Femur (tissue), 1 donor: ENCODE measurements at places on chromosomes 12 and 14.

DNA sequence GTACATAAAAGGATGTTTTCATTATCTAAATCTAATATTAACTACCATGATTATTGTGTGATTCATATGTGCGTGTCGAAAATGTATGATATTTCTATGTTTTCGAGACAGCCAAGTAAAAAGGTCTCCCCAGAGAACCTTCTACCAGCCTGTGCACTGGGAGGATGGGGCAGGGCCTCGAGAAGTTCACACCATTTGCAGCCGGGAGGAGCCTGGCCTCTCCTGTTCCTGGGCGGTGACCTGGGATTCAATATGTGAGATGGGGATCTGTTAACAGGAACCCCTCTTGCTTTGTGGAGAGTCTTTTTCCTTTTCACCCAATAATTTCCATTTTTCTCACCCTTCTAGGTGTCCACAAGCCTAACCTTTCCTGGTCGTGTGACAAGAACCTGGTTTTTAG, 189.3 kb downstream of the IPO8 start:
- no peak for DNase-seq

DNA sequence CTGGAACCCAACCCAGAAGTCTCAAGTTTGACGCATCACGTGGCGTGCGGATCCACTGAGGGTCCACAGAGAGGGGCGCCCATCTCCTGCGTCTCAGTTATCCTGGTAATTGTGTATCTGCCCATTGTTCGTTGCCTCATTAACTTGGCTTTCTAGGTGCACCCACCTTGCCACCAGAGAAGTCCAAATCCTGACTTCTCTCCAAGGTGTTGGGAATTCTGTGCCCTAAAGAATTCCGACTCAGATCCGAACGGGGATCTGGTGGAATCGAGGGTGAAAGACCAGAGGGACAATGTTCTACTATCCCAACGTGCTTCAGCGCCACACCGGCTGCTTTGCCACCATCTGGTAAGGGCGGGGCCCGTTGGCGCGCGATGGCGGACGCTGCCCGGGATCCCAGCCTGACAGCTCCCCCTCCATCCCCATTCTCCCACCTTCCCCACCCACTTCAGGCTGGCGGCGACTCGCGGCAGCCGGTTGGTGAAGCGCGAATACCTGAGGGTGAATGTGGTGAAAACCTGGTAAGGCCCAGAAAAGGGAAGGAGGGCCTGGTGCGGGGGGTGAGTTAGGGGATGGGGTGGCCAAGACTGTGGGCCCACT, 481 bp downstream of the REC8 start:
- peak; percentile 33 for DNase-seq

DNA sequence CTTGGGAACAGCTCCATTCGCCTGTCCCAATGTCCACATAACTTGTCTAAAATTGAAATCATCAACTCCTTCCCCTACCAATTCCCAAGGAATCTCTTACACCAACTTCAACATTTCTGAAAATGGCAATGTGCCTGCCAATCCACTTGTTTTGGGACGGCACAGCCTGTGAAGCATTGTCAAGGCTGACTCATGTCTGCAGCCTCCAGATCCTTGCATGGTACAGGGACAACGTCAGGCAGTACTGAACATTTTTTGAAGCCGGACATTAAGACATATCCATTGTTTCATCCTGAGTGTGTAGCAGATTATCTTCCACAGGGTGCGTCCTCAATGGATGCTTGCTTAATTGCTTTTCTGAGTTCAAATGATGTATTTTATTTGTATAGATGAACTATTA, 794.1 kb downstream of the BCL11B start:
- no peak for DNase-seq

DNA sequence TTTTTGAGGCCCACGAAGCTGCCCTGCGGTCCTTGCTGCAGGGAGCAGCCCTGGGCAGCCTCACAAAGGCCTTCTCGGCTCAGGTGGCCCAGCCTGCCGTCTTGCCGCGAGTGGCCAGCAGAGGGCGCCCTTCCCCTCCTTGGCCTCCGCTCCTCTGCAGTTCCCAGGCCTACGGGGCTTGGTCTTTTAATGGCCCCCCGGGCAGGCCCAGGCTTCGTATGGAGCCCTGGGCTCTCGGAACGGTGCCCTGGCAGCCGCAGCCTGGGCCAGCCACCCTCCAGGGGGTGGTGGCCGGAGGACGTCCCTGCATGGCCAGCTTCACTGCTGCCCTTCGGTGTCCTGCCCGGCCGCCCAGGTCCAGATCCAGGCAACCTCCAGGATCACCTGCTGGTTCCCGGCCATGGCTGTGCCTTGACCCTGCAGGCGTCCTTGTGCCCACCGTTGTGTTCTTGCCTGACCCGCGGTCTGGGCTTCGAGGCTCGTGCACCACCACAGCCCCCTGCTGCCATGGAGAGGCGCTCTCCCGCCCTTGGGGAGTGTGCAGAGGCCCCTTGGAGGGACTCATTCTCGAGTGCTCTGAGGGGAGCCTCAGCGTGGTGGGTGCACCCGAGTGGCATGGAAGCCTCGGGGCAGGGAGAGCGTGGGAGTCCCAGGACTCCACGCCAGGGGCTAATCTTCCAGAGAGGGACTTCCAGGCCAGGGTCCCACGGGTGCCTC, 9.4 kb downstream of the ASPG start:
- peak; percentile 63 for DNase-seq

GRCh38 chr14:55255979-55256378, 15.2 kb upstream of the FBXO34 start:
- no peak for DNase-seq

GRCh38 chr14:94660306-94660946, 48.2 kb downstream of the SERPINA3 start:
- peak; percentile 35 for DNase-seq

- no peak for DNase-seq
These were observed 960.3 kb downstream of the VRK1 start for GRCh38 chr14:97757491-97757890.

DNA sequence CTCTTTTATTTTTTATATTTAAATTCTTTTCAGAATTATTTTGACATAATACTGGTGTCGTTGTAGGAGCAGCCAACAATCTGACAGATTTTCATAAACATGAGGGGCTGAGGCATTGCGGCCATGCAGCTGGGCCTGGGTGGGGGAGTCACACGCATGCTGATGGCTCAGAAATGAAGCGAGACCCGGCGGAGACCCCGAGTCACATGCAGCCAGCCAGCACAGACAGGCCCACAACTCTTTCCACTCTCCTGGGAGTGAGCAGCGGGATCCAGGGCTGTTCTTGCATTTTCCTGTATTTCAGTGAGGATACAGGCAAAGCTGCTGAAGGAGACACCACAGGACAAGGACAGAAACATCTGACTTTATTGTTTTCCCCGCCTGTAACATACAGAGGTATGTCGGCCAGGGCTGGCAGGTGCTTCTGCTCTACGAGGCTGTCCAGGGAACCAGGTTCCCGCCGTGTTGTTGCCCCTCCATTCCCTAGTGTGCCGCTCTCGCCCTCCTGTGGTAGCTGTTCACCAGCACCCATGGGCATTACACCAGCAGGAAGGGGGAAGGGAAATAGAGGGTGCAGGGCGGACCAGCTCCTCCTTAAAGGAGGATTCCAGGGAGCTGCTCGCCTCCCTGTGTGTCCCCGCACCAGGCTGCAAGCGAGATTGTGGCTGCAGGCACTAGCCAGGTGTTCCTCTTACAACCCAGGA, 30.5 kb downstream of the FZD10 start:
- DNase-seq: no peak

- DNase-seq: no peak
These were observed 733 bp upstream of the PPFIBP1 start for GRCh38 chr12:27523305-27523641.

DNA sequence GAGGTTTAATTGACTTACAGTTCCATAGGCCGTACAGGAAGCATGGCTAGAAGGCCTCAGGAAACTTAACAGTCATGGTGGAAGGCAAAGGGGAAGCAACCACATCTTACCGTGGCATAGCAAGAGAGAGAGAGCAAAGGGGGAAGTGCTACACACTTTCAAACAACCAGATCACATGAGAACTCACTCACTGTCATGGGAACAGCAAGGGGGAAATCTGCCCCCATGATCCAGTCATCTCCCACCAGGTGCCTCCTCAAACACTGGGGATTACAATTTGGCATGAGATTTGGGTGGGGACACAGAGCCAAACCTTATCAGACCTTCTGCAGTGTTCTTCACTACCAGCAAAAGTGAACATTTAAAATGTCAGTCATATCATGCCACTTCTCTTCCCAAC, 58.9 kb downstream of the USP15 start:
- no peak for DNase-seq

DNA sequence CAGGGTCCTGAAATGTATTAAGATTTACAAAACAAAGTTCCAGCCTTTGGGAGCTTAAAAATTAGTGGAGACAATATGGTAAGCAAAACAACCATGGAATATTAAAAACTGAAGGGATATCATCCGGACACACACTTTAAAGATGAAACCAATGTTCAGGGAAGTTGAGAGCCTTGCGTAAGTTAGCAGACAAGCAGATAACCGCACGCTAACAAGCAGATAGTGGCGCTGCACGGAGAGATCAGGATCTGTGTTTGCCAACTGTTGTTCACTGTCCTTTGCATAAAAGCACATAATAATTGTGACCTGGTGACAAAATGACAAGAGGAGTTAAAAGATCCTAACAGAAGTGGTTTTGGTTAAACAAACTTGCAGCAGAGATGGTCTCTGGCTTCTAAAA, 14.3 kb upstream of the TMEM229B start:
- no peak for DNase-seq

DNA sequence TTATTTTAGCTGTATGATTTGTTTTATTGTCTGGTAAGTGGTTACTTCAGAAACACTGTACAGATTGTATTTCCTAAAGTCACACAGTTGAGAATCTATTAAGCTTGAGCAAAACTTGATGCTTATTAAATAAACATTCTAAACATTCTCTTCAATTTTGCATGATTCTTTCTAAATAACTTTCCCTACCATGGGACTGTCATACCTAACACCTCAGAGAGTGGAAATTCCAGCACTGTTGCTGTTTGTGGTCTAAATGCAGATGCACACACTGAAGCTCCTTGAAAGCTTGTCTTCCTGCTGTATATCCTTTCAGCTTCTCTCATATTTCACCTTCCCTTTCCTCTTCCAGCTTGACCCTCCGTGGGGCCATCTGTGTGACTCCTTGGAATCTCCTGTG, 392.0 kb downstream of the LRIG3 start:
- DNase-seq: no peak

- DNase-seq: peak; percentile 26
These were observed 421.7 kb downstream of the VRK1 start for GRCh38 chr14:97218691-97219430.

GRCh38 chr14:77185093-77185465, 3.5 kb downstream of the TMEM63C start:
- no peak for DNase-seq

DNA sequence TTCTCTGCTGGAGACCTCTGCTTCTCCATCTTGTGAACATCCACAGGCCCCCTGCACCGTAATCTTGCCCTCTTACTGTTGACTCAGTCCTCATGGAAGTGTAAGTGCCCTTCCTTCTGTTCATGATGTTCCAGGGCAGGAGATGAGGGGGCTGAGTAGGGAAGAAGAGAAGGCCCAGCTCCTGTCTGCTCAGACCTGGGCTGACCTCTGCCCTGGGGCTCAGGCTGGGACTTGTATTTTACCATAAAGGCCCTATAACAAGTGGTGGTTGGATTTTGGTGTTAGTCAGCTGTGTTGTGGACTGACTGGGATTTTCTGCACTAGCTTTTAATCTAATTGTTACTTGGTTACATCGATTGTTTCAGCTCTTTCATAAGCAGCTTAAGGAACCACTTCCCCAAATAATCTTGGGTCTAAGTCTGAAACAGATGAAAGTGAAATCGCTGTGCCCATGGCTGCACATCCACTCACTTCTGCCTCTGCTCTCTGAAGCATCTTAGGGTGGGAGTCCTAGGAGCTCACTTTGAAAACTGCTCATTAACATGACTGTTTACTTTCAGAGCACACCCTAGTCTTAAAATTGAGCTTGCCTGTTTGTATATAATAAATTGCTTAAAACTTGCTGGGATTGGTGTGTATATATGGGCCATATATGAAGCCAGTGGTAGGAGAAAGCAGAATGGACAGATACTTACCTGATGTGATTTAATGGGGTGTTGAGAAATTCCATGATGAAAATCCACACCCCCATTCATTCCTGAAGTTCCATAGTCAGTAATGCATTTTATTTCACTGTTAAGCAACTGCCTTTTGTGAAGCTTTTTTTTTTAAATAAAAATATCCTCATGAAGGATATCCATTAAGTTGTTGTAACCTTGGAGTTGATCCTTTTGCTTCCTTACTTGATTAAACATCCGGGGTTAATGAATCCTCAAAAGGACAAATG, 17.7 kb downstream of the C12orf71 start:
- no peak for DNase-seq

GRCh38 chr14:51305751-51306150, 65.7 kb downstream of the TMX1 start:
- DNase-seq: no peak

DNA sequence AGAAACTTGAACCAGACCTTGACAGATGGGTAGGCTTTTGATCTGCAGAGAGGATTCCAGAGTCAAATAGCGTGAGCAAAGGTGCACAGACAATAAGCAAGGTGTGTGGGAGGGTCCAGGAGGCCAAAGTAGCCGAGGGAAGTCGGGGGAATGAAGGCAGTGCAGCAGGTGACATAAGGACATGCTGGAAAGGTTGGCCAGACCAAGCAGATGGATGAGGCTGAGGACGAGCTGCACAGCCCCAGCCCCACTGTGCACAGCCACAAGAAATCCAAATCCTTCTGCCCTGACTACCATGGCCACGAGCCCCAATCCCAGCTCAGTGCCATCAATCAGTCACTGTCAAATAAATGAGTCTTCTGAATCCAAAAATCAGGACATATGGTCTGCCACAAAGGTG, 5.4 kb downstream of the TTC7B start:
- no peak for DNase-seq

DNA sequence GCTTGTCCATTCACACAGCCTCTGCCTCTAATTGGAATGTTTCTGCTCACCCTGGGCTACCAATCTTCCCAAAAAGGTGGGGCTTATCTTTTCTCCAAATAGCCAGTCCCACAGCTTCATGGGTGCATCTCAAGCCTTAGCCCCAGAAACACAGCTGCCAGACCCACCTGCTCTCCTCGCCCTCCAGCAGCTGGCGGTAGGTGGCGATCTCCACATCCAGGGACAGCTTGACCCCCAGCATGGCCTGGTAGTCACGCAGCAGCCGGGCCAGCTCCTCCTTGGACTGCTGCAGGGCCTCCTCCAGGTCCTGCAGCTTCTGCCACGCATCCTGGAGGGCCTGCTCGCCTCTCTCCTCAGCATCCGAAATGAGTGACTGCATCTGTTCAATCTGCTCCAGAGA, 11.1 kb downstream of the KRT77 start:
- DNase-seq: no peak

- no peak for DNase-seq
These were observed 87.3 kb upstream of the DIO3 start for GRCh38 chr14:101473795-101474562.

GRCh38 chr12:34405286-34406227, 383.3 kb downstream of the ALG10 start:
- DNase-seq: peak; percentile 4

DNA sequence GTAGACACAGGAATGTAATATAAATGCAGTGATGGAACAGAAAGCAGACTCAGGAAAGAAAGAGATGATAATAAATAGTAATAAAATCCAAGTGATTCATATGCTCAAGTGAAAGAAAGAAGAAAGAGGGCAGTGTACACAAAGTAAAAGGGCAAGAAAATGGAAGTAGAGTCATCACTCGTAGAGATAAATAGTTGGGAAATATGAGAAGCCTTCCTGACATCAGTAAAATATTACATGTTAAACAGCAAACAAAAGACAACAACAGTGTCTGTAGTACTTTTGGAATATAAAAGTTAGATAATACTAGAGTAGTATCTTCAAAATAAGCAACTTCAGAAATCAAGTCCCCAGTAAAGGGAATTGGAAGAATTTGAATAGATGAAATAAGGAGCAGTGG, 412.3 kb downstream of the RAD51B start:
- DNase-seq: no peak
